ENCODE measurements at places on chromosomes 2 and 18.

GRCh38 chr2:43361286-43361685 lies 134.9 kb upstream of the ZFP36L2 start:
- DNase-seq, result no peak

- no peak for DNase-seq
These were observed 148.3 kb downstream of the RHBDD1 start for GRCh38 chr2:226983895-226984749.

DNA sequence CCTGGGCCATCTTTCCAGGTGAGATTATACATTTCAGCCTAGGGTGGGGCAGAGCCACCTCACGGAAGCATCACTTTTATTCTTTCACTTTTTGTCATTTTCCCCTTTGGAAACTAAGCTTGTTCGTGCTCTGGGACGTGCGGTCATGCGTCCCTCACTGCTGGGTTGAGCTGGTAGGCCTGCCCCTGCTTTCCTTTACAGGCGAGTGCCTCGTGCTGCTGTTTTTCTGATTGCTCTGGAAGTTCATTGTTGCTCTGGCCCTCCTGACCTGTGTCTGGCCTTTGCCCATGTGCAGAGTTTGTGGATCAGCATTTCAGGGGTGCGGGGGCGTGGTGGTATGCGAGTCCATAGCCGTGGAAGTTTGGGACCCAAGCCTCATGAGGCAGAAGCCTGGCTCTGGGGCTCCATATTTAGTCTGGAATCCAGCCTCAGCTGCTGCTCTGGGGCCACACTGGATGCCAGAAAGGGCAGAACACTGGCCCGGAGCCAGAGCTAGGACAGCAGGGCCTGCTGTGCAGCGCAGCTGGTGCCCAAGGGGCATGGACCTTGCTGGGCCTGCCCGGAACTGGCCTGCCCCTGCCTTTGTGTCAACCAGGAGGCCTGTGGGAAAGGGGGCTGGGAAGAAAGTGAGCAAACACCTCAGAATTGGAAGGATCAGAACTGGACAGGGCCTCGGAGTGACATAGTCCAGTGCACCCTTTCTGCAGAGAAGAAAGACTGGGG lies 51.1 kb downstream of the CTIF start:
- peak; percentile 92 for DNase-seq

DNA sequence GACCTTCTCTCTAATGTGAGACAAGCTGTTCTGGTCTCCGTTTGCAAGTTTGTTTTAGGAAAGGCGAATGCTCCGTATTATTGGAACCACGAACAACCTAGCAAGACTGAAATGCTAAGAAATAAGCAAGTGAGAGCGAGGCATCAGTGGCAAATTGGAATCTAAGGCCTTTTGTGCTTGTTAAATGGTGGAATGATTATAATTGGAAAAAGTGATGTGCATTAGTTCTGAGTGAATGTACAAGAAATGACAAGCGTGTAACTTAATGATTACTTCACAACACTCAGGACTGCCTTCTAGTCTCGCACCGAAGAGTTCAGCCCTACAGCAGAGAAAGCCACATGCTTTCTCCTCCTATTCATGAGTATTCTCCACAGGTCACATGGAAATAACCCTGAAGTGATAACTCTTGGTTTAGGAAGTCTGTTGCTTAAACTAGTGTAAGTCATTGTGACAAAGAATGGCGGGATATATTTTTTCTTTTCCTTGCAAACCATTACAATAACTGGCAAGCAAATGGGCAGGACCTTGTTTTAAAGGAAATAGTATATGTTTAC lies 392.2 kb upstream of the FIGN start:
- DNase-seq, result no peak

GRCh38 chr18:60804415-60804814 lies 431.8 kb upstream of the MC4R start:
- DNase-seq, result no peak

DNA sequence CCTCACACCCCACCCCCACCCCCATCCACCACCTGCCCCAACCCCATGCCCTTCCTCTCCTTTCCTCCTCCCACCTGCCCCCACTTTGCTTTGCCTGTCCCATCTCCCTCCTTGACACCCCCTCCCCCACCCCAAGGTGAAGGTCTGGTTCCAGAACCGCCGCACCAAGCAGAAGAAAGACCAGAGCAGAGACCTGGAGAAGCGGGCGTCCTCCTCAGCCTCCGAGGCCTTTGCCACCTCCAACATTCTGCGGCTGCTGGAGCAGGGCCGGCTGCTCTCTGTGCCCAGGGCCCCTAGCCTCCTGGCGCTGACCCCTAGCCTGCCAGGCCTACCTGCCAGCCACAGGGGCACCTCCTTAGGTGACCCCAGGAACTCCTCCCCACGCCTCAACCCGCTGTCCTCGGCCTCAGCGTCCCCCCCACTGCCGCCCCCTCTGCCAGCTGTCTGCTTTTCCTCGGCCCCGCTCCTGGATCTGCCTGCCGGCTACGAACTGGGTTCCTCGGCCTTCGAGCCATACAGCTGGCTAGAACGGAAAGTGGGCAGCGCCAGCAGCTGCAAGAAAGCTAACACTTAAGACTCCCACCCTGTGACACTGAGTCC lies 3.0 kb upstream of the ATP6V1B1 start:
- no peak for DNase-seq

DNA sequence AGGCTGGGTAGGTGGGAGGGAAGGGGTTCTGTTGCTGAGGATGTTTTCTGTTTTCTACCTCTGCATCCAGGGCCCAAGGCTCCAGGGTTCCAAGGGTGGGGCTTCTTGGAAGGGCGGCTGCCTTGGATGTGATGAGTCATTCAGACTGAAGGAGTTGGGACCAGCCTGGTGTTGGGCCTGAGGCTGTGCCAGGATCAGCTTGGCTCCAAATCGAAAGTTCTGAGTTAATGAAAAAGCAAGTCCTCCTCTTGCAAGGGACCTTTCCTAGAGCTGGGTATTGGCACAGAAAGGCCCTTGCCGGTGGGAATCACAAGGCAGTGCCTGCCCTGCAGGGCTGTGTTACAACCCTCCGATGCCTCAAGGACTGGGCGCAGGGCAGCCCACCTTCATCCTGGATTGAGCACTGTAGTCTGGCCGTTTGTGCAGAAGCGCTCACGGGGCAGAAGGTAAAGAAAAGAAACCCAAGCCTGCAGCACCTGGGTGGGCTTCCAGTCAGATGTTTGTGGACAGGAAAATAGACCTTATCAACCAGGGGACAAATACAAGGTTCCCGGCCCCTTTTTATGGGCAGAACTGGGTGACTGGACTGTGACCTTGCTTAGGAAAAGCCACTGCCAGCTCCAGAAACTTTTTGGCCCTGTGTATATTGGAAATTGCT lies 52.5 kb upstream of the MCFD2 start:
- DNase-seq, result peak; percentile 60

Data from dorsolateral prefrontal cortex (tissue), 122 donors.